ENCODE measurements at places on chromosomes 16 and 17.

DNA sequence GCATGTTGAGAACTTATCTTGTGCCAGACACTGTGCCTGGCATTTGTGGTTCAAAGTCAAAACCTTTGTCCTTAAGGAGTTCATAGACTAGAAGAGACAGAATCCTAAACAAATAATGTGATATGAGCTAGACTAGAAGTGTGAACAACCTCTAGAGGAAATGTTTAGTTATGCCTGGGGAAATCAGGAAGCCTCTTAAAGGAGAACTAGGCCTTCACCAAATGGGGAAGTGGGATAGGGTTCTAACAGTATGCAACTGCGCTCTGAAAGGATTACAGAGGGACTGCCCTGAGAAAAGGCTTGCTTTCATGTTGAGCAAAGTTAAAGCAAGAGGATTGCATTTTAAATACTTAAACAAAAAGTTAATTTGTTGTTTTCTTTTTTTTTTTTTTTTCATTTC lies 4.9 kb downstream of the RUNDC1 start:
- DNase-seq, result no peak

GRCh38 chr17:29642171-29642611 lies 19.5 kb upstream of the CORO6 start:
- DNase-seq, result no peak

- DNase-seq, result no peak
Observed at GRCh38 chr17:61718022-61718421, 127.0 kb upstream of the NACA2 start.

GRCh38 chr16:89031715-89032659 lies 55.0 kb upstream of the CBFA2T3 start:
- no peak for DNase-seq
